ENCODE measurements at places on chromosomes 2 and 18.

GRCh38 chr2:121907928-121908327 is 152.5 kb downstream of the TSN start:
- DNase-seq: no peak

DNA sequence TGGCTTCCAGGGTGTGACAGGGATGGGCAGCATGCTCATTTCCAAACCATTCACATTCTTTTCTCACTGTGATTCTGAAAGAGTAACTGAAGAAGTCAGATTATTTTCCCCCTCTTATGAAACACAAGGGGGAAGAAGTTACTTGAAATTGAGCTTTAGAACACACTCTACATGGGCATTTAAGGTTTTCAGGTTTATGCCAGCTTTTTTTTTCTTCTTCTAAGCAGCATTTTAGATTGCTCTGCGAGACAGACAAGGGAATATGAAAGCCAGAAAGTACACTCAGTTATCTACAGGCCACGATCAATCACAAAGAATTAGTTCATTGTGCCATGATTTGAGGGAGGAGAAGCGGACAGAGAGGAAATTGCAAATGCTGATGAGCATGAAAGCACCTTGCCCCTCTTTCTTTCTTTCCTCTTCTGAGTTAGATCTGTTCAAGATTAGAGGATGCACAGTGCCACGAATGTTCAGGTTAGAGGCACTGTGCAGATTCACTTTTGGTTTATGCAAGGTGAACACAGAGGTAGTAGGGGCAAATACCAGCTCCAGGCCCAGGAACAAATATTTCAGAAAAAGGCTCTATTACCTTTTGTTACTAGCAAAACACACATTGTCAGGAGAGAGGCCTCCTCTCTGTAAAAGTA is 49.2 kb downstream of the CXCR4 start:
- peak; percentile 19 for DNase-seq

- peak; percentile 50 for DNase-seq
These were observed 21.3 kb downstream of the NOL10 start for GRCh38 chr2:10668402-10669012.

DNA sequence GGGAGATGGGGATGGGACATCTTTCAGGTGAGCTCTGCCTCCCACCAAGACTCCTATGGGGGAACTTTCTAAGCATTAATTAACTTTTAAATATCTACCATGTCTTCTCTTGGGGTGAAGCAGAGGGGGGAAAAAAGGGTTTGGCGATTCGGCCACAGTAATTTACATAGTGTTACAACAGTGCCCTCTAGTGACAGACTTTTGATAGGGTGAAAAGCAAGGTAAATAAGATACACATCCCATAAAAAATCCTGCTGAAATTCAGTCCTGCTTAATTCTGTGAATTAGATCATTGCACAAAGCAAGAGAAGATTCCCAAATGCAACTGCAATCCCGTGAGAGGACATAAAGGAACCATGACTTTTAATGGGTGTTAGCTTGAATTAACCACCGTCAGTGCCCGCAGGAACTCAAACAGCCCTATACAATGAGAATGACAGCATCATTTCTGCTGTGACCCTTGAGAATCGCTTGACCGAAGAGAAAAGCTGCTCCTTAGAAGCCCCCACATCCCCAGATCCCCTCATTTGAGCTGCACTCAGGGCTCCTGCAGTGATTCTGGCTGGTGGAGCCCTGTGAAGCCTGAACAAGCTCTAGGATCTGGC is 32.8 kb downstream of the FAM124B start:
- DNase-seq: no peak

DNA sequence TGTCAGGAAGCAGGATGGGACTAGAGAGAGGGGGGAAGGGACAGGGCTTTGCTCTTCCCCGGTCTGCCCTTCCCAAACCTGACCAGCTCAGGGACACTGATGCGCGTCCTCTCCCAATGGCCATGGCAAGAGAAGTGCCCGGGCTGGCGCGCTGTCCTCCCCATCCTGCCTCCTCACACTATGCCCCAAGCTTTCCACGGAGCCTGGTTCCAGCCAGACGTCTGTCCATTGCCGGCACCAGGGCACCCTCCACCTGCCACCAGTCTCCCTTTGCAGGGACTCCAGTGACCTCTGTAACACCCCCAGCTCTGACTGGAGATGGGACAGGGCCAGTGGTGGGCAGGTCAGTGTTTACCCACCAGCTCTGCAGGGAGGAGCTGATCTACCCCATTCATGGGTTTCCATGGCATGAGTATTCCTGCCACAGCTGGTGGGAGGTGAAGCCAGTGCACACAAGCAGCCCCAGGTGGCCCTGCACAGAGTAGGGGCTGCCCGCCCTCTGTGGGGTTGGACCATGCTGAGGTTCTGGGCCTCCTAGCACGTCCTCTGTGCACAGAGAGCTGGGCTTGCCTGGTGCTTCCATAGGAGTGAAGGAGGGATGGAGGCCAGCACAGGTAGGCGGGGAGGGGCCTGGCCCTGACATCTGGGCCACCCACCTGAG is 109.5 kb downstream of the PXDN start:
- DNase-seq: no peak

DNA sequence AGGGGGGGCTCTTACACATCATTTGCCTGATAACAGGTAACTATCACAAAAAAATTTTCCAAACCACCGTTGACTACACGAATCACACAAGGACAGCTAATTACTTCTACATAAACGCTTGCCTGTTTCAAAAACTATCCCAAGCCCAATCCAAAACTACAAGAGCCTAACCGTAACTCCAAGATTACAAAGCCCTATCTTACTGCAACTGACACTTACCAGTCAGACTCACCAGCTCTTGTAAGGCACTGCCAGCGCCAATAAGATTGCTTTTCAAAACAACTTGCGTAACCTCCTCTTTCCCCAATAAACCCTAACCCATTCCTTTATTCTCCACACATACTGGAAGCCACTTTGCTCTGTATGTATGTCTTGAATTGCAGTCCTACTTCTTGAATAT is 148.4 kb downstream of the NBAS start:
- DNase-seq: no peak

GRCh38 chr2:53513167-53513666 is 254.4 kb upstream of the CHAC2 start:
- DNase-seq: no peak

DNA sequence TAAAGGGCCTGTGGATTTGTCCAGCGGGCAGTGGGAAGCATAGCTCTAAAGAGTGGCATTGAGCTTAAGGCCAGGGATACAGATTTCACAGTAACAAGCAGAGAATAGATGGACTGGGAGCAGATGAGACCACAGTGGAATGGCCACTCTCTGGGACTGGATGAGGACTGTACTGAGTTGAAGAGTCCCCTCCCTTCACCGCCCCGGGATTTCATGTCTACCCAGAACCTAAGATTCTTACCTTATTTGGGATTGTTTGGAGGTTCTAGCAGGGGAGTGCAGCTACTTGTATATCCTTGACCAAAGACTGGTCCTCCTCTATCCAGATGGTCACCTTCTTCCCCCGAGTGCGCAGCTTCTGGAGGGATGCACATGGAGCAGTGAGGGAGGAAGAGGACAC is 28.0 kb upstream of the EFEMP1 start:
- DNase-seq: no peak

- DNase-seq: no peak
These were observed 16.6 kb downstream of the SP110 start for GRCh38 chr2:230203110-230203676.

- no peak for DNase-seq
These were observed 70.7 kb downstream of the ATF2 start for GRCh38 chr2:175097297-175097696.

GRCh38 chr2:241218131-241219029 is 29.9 kb downstream of the ANO7 start:
- peak; percentile 45 for DNase-seq

DNA sequence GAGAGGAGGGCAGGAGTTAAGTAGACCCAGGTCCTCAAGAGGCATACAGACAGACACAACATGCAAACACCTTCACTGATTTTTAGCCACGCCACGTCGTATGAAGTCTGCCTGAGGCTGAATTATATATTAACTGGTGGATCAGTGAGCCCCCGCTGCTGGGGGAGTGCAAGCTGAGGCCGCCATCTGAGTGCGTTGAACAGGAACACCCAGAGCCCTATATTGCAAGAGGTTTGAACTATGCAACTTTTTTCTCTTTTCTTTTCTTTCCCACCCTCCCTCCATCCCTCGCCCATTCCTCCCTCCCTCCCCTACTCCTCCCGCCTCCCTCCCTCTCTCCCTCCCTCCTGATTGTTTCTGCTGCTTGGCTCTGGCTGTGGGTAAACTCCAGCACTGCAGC is 30.2 kb downstream of the SETBP1 start:
- DNase-seq: no peak

DNA sequence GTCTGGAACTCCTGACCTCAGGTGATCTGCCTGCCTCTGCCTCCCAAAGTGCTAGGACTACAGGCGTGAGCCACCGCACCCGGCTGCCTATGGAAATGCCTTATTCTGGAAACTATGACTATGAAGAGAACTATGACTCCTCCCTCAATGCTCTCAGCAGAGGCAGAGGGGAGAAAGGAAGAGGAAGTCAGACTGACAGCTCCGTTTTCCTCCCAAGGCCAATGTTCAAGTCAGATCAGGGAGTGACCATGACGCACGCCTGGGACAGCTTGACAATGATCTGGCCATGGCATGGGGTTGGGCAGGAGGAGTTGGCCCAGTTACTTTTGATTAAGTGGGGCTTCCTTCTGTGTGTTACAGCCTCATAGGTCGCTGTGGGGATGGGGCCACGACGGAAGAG is 44.3 kb upstream of the MRPL33 start:
- no peak for DNase-seq

GRCh38 chr18:28161608-28162599 is 15.0 kb downstream of the CDH2 start:
- DNase-seq: no peak

DNA sequence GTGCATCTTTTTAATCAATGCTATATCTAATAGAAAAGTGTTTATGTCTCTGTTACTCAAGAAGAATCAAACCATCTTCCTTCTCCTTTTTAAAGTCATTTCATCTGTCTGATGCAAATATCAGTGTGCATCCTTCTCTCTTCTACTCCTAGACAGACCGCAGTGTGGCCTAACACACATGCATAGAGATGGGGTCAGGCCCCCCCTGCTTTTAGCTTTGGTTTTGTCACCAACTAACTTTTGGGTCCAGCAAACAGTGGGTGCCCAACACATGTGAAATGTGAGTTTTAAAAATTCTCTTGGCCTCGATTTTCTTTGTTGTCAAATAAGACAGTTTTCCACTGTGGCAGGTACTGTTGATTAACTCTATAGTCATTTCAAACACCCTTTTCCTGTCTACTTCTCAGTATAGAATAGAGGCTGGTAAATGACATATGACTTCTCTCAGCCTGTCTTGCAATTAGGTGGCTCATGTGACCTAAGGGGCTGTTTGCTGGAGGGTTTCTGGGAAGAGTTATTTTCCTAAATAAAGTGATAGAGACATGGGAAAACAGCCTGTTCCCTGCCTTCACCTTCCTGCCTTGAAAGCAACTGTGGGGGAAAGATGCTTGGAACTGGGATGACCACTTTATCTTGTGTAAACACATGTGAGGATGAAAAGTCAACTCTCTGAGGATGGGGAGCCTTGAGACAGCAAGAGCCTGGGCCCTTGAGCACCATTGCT is 65.7 kb upstream of the DARS1 start:
- DNase-seq: no peak

GRCh38 chr18:21215490-21215889 is 26.5 kb upstream of the GREB1L start:
- DNase-seq: no peak

- no peak for DNase-seq
These were observed 40.4 kb downstream of the FTCDNL1 start for GRCh38 chr2:199810422-199811171.

DNA sequence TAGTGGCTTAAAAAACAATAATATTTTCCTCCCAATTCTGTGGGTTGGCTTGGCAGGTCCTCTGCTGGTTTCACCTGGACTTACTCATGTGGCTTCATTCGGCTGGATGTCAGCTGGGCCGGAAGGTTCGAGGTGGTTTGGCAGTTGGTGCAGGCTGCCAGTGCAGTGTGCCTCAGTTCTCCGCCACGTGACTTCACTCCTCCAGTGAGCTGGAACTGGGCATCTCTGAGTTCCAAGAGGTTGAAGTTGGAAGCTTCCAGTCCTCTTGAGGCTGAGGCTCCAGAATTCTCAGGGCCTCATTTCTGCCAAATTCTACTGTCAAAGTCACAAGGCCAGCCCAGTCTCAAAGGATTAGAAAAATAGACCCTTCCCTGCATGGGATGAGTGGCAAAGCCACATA is 83.4 kb upstream of the B3GNT7 start:
- no peak for DNase-seq

GRCh38 chr18:37138456-37138855 is 309.5 kb downstream of the KIAA1328 start:
- no peak for DNase-seq

DNA sequence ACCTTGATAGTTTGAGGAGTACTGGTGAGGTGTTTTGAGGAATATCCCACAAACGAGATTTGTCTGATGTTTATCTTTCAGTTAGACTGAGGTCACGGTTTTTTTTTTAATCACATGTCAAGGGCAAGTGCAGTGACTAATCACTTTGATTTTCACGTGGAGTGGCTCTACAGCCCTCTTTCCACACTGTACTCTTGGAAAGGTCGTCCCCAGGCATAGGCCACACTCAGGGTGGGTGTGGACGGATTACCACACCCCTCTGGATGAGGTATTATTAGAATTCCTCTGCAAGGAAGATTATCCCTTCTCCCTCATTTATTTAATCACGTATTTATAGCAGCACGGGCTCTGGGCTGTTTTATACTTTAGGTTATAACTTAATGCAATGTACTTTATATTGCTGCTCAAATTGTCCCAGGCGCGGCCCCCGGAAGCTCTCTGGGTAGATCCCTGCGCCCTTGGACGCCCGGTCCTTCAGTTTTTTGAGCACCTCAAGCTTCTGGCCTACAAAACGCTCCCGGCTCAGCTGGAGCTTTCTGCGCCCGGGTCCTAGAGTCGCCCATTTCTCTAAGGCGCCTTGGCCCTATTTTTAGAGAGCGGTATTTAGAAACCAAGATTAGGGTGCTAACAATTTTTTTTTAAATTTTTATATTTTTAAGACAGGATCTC is 515 bp upstream of the PLEKHB2 start:
- peak; percentile 56 for DNase-seq

DNA sequence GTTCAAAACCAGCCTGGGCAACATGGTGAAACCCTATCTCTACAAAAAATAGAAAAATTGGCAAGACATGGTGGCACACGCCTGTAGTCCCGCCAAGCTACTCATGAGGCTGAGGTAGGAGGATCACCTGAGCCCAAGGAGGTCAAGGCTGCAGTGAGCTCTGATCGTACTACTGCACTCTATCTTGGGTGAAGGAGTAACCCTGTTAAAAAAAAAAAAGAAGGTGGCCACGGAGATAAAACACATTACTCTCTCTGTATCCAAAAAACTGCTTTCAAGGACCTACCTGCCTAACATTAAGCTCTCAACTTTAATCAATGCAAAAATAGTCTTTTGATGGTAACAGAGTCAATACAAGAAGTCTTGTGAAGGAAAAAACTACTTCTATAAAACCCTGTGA is 57.3 kb downstream of the BAZ2B start:
- no peak for DNase-seq

GRCh38 chr2:40279001-40279400 is 172.9 kb downstream of the SLC8A1 start:
- DNase-seq: no peak

GRCh38 chr18:76209597-76209996 is 285.4 kb downstream of the ZNF516 start:
- no peak for DNase-seq

Measured in stimulated activated naive CD4-positive, alpha-beta T cell (primary cell).